Mesothelial cell of epicardium (in vitro differentiated cells): ENCODE measurements at places on chromosomes 12 and 14. TPM values are rescaled to one million over a fixed set of nuclear protein-coding genes. Genes with fewer than 3 reads are reported as not detected.
A peak's percentile ranks its signal among the peaks of the same experiment; 100 is the strongest.

- DNase-seq: no peak
- H3K4me3 ChIP-seq: no peak overlapping the region
- no peaks in the 10 kb centered on the region for H3K4me1 ChIP-seq
- H3K27me3 ChIP-seq: no peaks in the 10 kb centered on the region
These were observed 181.1 kb downstream of the ESR2 start for GRCh38 chr14:64112867-64113678.

DNA sequence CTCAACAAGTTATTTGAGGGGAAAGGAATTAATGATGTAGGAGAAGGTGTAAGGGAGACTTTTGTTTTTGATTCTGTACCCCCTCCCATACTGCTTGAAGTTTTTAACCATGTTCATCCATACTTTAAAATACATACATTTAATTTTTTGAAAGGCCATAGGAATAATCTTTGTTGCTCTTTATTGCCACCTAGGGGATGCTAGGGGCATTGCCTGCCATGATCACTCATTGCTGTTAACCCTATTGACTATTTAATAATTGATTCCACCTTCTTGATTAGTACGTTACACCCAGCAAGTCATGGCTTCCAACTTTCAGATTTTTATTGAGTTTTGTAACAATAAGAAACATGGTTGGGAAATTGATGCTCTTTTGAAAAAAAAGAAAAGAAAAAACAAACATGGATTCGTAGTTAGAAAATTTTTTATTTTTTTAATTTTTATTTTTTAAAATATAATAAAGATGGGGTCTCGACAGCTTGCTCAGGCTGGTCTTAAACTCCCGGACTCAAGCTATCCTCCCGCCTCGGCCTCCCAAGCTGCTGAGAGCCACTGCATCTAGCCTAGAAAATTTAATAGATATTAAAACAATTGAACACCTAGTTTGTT lies 8.5 kb upstream of the PRKAB1 start:
- peaks cover 43% of the 10 kb centered on the region for H3K27me3 ChIP-seq
- H3K4me3 ChIP-seq: no peak overlapping the region
- no peaks in the 10 kb centered on the region for H3K4me1 ChIP-seq
- no peak overlapping the region for H3K27ac ChIP-seq
- no peak for DNase-seq

- no peaks in the 10 kb centered on the region for H3K27me3 ChIP-seq
- H3K36me3 ChIP-seq: peaks cover 3% of the 10 kb centered on the region
- H3K4me1 ChIP-seq: peaks cover 47% of the 10 kb centered on the region
These were observed 5.1 kb downstream of the RNF10 start for GRCh38 chr12:120539303-120539702.

DNA sequence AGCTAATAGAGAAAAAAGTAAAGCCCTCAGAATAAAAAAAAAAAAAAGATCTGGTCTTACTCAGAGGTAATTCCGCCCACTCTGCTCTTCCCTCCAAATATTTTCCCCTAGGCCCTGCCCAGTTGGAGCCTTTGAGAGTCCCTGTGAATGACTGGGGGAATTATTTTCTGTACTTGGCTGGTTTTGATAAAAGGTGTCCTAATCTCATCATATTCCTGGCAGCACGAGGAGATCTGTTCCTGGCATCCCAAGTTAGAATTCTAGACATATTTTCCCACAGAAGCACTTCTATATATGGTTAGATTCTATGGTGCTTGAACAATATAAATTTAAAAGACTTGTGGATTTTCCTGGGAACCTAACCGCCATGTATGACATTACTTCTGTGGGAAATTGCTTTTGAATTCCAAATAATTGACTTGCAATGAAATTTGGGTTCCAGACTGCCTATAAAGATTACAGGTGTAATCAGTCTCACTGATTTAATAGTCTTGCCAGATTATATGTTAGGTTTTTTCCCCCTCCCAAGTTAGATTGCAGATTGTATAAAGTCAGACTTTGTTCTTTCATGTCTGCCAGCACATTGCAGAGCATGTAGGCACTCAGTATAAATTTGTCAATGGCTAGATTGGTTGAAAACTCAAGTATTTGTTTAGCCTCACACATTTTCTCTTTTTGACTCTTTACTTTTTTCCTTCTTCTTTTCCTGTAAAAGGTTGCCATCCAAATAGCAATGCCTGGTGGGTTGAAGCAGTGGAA lies 12.3 kb downstream of the GPX2 start:
- no peaks in the 10 kb centered on the region for H3K27me3 ChIP-seq
- peaks cover 4% of the 10 kb centered on the region for H3K4me1 ChIP-seq
- H3K4me3 ChIP-seq: no peak overlapping the region

- H3K4me1 ChIP-seq: no peaks in the 10 kb centered on the region
- no peaks in the 10 kb centered on the region for H3K27me3 ChIP-seq
- no peak overlapping the region for H3K27ac ChIP-seq
- DNase-seq: no peak
- no peaks in the 10 kb centered on the region for H3K36me3 ChIP-seq
- H3K4me3 ChIP-seq: no peak overlapping the region
These were observed 3.2 kb downstream of the OR4K2 start for GRCh38 chr14:19878029-19878642.

GRCh38 chr14:96204151-96205058 lies at the start of gene BDKRB2:
TSS of gene BDKRB2 (plus strand) at chr14:96204839. CDS start at chr14:96237108, 32,269 bp downstream.
- no peaks in the 10 kb centered on the region for H3K27me3 ChIP-seq
- peak within 1 kb of the TSS; percentile 70 for H3K4me3 ChIP-seq
- DNase-seq: peak; percentile 46
- H3K4me1 ChIP-seq: peaks cover 47% of the 10 kb centered on the region

The CHGA gene
- not detected in 3 replicates for total RNA-seq

GRCh38 chr12:127172861-127173260 lies 1094.1 kb upstream of the TMEM132C start:
- H3K36me3 ChIP-seq: no peaks in the 10 kb centered on the region
- H3K27me3 ChIP-seq: no peaks in the 10 kb centered on the region
- no peak overlapping the region for H3K4me3 ChIP-seq
- DNase-seq: no peak
- H3K4me1 ChIP-seq: peaks cover 5% of the 10 kb centered on the region
- H3K27ac ChIP-seq: no peak overlapping the region

DNA sequence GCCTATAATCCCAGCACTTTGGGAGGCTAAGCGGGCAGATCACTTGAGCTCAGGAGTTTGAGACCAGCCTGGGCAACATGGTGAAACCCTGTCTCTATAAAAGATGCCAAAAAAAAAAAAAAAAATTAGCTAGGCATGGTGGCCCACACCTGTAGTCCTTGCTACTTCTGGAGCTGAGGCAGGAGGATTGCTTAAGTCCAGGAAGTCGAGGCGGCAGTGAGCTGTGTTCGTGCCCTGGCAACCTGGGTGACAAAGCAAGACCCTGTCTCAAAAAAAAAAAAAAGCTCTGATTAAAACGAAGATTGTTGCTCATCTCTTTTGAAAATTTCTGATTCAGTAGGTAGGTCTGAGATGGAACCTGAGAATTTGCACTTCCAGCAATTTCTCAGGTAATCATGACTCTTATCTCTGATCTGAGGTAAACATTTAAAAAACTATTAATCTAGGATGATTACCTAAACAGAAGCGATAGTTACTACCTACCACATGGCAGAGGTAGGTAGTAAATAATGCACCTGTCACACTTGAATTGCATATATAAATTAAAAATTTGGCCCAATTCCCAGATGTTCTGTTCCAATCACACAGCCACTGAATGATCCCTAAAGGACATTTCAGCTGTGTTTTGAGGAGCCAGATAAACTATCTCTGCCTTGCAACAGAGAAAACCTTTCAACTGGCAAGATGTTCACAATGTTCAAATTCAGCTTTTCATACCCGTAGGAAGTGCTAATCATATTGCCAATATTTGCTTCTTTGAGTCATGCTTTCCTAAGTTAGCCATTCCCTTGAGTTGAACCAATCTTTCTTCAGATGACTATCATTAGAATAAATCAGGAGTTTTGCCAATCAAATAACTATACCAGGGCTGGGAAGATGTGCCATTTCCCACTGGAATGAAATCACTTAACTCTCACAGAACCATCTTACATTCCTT lies 4.2 kb upstream of the TEP1 start:
- peaks cover 14% of the 10 kb centered on the region for H3K4me1 ChIP-seq
- no peaks in the 10 kb centered on the region for H3K36me3 ChIP-seq
- no peak for DNase-seq
- no peak overlapping the region for H3K4me3 ChIP-seq
- H3K27ac ChIP-seq: no peak overlapping the region

GRCh38 chr12:52924764-52925716 lies 20.2 kb upstream of the KRT8 start:
- H3K4me1 ChIP-seq: peaks cover 73% of the 10 kb centered on the region
- H3K27me3 ChIP-seq: no peaks in the 10 kb centered on the region
- no peaks in the 10 kb centered on the region for H3K36me3 ChIP-seq
- no peak overlapping the region for H3K4me3 ChIP-seq
- no peak for DNase-seq
- H3K27ac ChIP-seq: peak overlapping the region; percentile 100

GRCh38 chr14:66652525-66653106 lies 144.7 kb downstream of the GPHN start:
- H3K36me3 ChIP-seq: peaks cover 13% of the 10 kb centered on the region
- DNase-seq: no peak
- no peaks in the 10 kb centered on the region for H3K4me1 ChIP-seq
- H3K27ac ChIP-seq: no peak overlapping the region

DNA sequence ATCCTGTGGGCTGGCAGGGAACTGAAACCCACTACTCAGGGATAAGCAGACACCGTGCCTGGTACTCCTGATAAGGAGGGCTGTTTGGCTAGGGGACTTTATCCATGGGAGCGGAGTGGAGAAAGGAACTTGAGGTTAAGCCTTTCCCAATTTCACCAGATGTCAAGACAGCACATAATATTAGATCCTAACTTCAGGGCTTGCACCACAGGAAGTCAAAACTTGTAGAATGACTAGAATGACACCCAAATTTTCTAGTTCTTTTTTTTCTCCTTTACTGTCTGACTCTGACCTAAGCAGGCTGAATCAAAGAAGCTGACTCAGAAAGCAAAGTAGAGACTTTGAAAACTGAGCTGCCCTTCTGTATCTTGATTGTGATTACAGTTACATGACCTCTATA lies 7.1 kb upstream of the CGRRF1 start:
- DNase-seq: no peak
- H3K27ac ChIP-seq: no peak overlapping the region
- H3K36me3 ChIP-seq: no peaks in the 10 kb centered on the region
- peaks cover 3% of the 10 kb centered on the region for H3K27me3 ChIP-seq
- H3K4me1 ChIP-seq: peaks cover 5% of the 10 kb centered on the region

The FOXN4 gene
- total RNA-seq: 0.11 TPM in 1 of 3 replicates, not detected in the others

- peak overlapping the region; percentile 54 for H3K4me3 ChIP-seq
- peaks cover 30% of the 10 kb centered on the region for H3K4me1 ChIP-seq
- no peaks in the 10 kb centered on the region for H3K27me3 ChIP-seq
These were observed 2.4 kb downstream of the EAPP start for GRCh38 chr14:34536951-34537676.

GRCh38 chr12:100675432-100675831 lies 101.9 kb downstream of the GAS2L3 start:
- peaks cover 13% of the 10 kb centered on the region for H3K27me3 ChIP-seq
- no peaks in the 10 kb centered on the region for H3K36me3 ChIP-seq
- H3K4me1 ChIP-seq: peaks cover 17% of the 10 kb centered on the region
- no peak overlapping the region for H3K27ac ChIP-seq
- no peak overlapping the region for H3K4me3 ChIP-seq

GRCh38 chr12:108053512-108053911 lies 75.6 kb upstream of the WSCD2 start:
- no peak overlapping the region for H3K27ac ChIP-seq
- no peak overlapping the region for H3K4me3 ChIP-seq
- peaks cover 62% of the 10 kb centered on the region for H3K27me3 ChIP-seq

The KCNC2 gene
- 0.97 to 1.6 TPM (median 1.4 TPM) in 3 replicates for total RNA-seq

- H3K27me3 ChIP-seq: peaks cover 2% of the 10 kb centered on the region
- H3K27ac ChIP-seq: no peak overlapping the region
- peaks cover 21% of the 10 kb centered on the region for H3K4me1 ChIP-seq
These were observed 324.1 kb upstream of the DIO3 start for GRCh38 chr14:101237252-101237616.

DNA sequence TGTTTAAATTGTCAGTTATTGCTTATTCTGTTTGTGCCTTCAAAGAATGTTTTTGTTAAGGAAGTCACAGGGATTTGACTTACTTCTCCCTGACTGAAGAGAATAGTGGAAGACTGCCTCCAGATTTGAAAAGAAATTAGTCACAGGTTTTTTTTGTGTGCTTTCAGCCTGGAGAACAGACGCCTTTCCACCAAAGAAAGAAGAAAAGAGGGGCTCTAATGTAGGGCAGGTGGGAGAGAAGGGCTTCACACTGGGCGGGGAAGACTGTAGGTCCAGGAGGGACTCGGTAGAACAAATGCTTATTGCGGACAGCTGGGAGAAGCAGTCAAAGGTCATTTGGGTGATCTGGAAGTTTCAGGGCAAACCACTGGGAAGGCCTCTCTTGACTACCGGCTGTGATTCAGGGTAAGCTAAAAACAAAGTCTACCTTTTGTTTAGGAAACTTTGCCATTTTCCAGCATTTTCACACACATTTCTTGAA lies 76.8 kb downstream of the SAMD4A start:
- DNase-seq: no peak
- H3K27ac ChIP-seq: peak overlapping the region; percentile 94
- H3K27me3 ChIP-seq: no peaks in the 10 kb centered on the region
- H3K4me1 ChIP-seq: peaks cover 39% of the 10 kb centered on the region

The CPM gene
- 1.1 to 2.2 TPM (median 2.2 TPM) in 3 replicates for total RNA-seq

The CACNA1C gene
- 29.8 to 33.6 TPM (median 31.2 TPM) in 3 replicates for total RNA-seq

The MSRB3 gene
- total RNA-seq: 19.9 to 20.4 TPM (median 19.9 TPM) in 3 replicates

The TAS2R42 gene
- total RNA-seq: not detected in 3 replicates

DNA sequence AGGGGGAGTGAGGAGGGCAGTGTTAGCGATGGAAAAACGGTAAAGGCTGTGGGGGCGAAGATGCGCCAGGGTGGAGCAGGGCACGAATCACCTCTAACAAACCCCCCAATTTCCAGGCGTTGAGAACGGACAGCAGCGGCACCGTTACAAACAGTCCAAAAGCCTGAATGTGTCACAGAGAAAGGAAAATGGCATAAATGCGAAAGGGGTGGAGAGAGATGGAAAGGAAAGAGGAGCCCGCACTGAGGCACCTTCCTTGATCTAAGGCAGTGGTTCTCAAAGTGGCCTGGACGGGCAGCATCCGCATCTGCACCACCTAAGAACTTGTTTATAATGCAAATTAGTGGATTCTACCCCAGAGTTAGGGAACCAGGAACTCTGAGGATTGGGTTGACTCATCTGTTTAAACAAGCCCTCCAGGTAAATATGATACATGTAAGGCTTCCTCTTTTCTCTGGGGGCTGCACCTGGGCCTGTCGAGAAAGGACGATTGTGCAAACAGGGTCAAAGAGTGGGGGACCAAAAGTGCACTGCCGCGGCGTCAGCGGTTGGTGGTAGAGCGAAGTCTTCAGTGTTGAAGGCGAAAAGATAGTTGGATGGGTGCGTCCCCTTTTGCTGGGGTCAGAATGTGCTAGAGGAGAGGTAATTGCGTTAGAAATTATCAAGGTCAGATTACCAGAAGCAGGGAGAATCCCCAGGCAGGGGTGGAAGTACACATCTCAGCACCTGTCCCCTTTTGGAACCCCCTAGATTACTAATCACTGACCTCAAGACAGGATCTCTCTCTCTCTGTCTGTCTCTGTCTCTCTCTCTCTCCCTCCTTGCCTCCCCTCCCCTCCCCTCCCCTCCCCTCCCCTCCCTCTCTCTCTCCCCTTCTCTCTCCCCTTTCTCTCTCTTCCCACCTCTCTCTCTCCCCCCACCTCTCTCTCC lies 1.3 kb upstream of the KCNH5 start:
- H3K4me3 ChIP-seq: peak overlapping the region; percentile 59
- DNase-seq: no peak
- H3K27me3 ChIP-seq: peaks cover 40% of the 10 kb centered on the region
- H3K27ac ChIP-seq: no peak overlapping the region

The ACTR10 gene
- total RNA-seq: 62.2 to 71.5 TPM (median 67.1 TPM) in 3 replicates

The GSG1 gene
- total RNA-seq: not detected in 3 replicates
